DND-41 (cell line): ENCODE measurements at places on chromosomes 12 and 14.

- no peak for DNase-seq
Measured at GRCh38 chr14:52563120-52563519, 10.5 kb downstream of the GPR137C start.

GRCh38 chr14:28130610-28131284 lies 635.8 kb upstream of the FOXG1 start:
- no peak for DNase-seq

- DNase-seq: no peak
Measured at GRCh38 chr12:113203852-113204760, 17.2 kb upstream of the TPCN1 start.

DNA sequence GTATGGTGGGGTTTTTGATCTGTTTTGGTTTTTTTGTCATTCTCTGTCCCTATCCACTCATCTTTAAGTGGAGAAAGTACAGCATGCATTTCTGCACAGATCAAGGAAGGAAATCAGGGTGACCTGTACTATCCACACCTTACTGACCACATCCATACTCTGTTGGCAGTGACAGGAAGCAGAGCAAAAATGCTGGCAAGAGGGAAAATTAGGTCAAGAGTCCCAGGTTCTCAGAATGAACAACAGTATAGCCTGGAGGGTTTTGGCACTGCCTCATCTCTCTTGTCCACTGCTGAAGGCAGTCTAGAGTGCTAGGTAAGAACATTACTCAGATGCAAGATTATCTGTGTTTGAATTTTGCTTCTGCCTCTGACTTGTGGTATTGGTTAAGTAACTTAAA lies 70.7 kb downstream of the TAOK3 start:
- DNase-seq: no peak

- DNase-seq: no peak
Measured at GRCh38 chr12:26292596-26292995, 97.2 kb downstream of the SSPN start.

GRCh38 chr12:4417455-4417854 lies 28.2 kb downstream of the FGF6 start:
- no peak for DNase-seq

DNA sequence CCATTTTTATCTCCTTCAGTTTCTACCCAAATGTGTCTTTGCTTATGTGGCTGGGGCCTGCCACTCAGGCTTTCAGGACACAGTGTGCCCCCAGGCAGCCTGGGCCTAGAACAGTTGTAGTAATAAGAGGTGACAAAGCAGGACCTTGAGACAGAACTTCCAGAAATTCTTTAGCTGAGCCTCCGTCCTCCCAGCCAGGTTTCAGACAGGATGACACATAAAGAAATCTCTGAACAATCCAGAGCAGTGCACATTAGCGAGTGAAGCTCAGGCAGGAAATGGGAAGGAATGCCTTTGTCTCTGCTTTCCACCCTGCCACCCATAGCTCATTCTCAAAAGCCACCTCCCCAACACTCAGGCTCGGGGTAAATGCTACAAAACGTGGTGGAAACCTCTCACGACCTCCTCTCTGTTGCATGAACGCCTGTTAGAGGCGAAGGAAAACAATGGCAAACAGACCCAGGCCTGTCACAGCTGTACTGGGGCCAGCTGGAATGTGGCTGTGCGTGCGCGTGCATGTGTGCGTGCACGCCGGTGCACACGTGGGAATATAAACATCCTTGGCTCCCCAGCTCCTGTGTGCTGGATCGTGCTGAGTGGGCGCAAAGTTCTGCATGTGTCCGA lies 286.7 kb downstream of the ZFP36L1 start:
- no peak for DNase-seq

- no peak for DNase-seq
Measured at GRCh38 chr12:119179335-119180021, 747 bp downstream of the HSPB8 start.

GRCh38 chr14:105075379-105076295 lies 10.4 kb upstream of the GPR132 start:
- DNase-seq: no peak

GRCh38 chr12:108649126-108649525 lies 15.4 kb upstream of the SELPLG start:
- no peak for DNase-seq

DNA sequence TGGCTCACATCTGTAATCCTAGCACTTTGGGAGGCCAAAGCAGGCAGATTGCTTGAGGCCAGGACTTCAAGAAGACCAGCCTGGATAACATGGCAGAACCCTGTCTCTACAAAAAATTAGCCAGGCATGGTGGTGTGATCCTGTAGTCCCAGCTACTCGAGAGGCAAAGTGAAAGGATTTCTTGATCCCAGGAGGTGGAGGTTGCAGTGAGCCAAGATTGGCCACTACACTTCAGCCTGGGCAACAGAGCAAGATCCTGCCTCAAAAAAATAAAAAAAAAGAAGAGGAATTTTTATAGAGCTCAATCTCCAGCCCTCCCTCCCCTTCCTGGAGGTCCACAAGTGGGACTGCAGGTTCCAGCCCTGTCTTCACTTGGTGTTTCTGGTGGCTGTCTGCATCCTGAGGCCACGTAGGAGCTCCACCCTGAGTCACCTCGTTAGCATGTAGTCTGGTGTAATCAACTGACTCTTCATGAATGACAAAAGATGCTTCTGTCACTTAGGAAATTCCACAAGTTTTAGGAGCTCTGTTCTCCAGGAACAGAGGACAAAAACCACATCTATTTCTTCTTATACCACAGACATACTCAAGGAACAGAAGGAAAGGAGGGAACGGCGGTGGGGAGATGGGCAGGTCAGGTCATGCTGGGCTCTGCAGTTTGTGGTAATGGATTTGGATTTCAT lies 16.2 kb downstream of the CCDC62 start:
- no peak for DNase-seq

GRCh38 chr12:120121766-120122293 lies 5.3 kb upstream of the RAB35 start:
- no peak for DNase-seq

GRCh38 chr12:114976959-114977358 lies 293.0 kb upstream of the TBX3 start:
- no peak for DNase-seq
